Left lung (tissue), 14 donors: ENCODE measurements at places on chromosomes 1 and 21. TPM values are rescaled to one million over a fixed set of nuclear protein-coding genes. Genes with fewer than 3 reads are reported as not detected.
A peak's percentile ranks its signal among the peaks of the same experiment; 100 is the strongest.

NPR1 gene
- 45.2 TPM for total RNA-seq

CCDC181 gene
- total RNA-seq = 1.5 TPM

- no peak overlapping the region for H3K27ac ChIP-seq
- H3K4me3 ChIP-seq = no peak overlapping the region
- no peak for DNase-seq
- H3K27me3 ChIP-seq = no peaks in the 10 kb centered on the region
Observed at GRCh38 chr1:204295671-204296070, 64.1 kb downstream of the PLEKHA6 start.

DNA sequence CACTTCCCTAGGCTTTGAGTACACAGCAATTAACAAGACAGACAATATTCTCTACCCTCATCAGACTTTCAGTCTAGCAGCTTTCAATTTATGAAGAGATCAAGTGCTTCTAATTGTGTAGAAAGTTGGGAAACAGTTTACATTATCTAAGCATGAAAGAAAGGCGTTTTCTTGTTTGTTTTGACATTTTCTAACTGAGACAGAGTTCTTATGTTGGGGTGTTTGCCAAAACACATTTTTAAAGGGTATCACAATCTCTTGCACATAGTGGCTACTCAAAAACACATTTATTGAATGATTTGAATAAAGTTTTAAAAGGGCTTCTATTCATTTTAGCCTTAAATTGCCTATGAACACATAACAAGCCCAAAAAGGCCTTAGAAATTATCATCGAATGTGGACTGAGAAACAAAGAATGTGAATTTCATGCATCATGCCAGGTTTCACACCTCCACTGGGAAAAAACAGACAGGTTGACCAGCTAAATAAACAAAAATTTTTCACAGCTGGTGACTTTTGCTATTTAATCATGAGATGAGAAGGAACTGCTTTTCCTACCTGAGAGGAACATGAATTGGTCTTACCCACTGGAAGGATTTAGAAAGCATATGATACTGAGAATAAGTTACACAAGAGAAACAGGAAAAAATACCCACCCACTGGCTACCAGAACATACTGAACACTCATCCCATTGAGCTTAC, 394.5 kb upstream of the PKN2 start:
- no peaks in the 10 kb centered on the region for H3K36me3 ChIP-seq
- H3K27ac ChIP-seq = no peak overlapping the region
- no peaks in the 10 kb centered on the region for H3K4me1 ChIP-seq
- H3K4me3 ChIP-seq = no peak overlapping the region
- H3K27me3 ChIP-seq = no peaks in the 10 kb centered on the region

GRCh38 chr21:44286716-44287632, 1.3 kb downstream of the AIRE start:
- no peak overlapping the region for H3K4me3 ChIP-seq
- no peak overlapping the region for H3K27ac ChIP-seq
- H3K36me3 ChIP-seq = no peaks in the 10 kb centered on the region
- peaks cover 7% of the 10 kb centered on the region for H3K27me3 ChIP-seq
- peak; percentile 74 for DNase-seq
- H3K4me1 ChIP-seq = no peaks in the 10 kb centered on the region

GRCh38 chr1:235011599-235012435, 116.8 kb downstream of the TOMM20 start:
- H3K27me3 ChIP-seq = no peaks in the 10 kb centered on the region
- no peaks in the 10 kb centered on the region for H3K4me1 ChIP-seq
- H3K27ac ChIP-seq = peak overlapping the region; percentile 71
- no peaks in the 10 kb centered on the region for H3K36me3 ChIP-seq
- H3K4me3 ChIP-seq = no peak overlapping the region

GRCh38 chr1:161048949-161049722, 3.4 kb upstream of the USF1 start:
- H3K27ac ChIP-seq = no peak overlapping the region
- H3K27me3 ChIP-seq = no peaks in the 10 kb centered on the region
- peaks cover 7% of the 10 kb centered on the region for H3K4me1 ChIP-seq
- peaks cover 63% of the 10 kb centered on the region for H3K36me3 ChIP-seq

DNA sequence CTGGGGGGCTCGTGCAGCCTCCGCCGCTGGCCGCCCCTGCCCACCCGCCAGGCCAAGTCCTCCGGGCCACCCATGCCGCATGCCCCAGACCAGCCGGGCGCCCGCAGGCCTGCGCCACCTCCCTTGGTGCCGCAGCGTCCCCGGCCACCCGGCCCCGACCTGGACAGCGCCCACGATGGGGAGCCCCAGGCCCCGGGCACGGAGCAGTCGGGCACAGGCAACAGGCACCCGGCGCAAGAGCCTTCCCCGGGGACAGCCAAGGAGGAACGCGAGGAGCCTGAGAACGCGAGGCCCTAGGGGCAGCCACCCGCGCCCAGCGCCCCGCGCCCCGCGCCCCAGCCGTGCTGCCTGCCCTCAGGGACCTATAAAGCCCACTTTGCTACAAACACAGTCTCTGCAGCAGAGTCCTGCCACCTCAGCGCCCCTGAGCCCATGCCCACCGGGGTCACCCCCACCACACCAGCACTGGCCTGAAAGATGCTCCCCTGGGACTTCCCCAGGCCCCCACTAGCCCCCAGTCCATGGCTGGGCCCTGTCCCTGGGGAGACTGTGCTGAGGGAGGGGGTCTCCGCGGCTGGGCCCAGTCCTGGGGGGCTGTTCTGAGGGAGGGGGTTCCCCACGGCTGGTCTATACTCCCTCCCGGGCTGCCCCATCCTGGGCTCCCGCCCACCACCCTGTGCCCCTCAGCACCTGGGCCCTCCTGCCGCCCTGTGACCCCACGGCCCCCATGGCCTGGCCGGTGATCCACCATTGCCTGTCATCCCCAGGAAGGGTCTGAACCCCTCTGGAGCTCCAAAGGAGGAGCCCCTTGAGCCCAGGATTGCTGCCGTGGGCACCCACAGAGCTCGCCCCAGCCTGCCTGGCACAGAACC, 8.6 kb downstream of the TNFRSF18 start:
- H3K4me1 ChIP-seq = no peaks in the 10 kb centered on the region
- H3K36me3 ChIP-seq = no peaks in the 10 kb centered on the region
- no peak for DNase-seq
- H3K27me3 ChIP-seq = peaks cover 40% of the 10 kb centered on the region
- no peak overlapping the region for H3K4me3 ChIP-seq

DNA sequence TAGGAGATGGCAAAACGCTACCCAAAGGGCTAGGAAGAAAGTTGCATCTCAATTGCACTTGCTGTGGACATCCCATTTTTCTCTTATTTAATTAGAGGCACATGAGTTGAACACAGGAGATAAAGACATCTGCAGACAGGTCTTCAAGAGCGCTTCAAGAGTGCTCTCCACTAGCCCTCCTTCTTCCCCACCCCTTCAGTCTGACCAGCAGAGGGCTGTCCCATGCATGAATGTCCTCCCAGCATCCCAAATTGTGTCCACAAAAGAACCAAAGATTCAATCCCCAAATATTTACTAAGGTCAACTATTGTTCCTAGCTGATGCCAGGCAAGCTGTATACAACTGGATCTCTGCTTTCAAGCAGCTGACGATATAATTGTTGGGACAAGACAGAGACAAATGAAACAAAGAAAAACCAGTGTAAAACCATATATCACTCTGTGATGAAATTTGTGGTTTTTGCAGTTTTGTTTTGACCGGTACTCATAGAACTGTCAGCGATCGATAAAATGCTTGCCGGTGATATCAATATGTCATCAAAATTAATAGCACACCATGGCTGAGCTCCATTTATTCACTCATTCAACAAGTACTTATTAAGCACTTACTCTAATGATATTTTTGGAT, 174.2 kb downstream of the TNR start:
- H3K4me3 ChIP-seq = no peak overlapping the region
- no peak overlapping the region for H3K27ac ChIP-seq
- no peaks in the 10 kb centered on the region for H3K36me3 ChIP-seq
- H3K27me3 ChIP-seq = no peaks in the 10 kb centered on the region
- DNase-seq = no peak

DNA sequence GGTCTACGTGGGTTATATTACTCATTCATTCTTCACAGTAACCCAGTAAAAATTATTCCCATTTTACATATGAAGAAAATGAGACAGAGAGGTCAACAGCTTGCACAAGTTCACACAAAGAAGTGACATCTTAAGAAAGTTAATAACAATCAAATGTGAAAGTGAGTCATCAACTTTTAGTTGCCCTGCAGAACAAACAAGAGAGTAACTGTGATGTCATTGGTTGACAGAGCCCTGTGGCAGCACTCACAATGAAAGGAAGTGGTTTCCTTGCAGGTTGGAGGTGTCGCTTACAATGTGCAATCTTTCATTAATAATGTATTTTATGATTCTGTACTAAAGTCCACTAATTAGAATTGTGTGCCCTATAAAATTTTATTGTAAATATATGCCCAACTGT, 369.6 kb downstream of the RYR2 start:
- DNase-seq = no peak
- no peaks in the 10 kb centered on the region for H3K36me3 ChIP-seq
- no peak overlapping the region for H3K4me3 ChIP-seq
- no peak overlapping the region for H3K27ac ChIP-seq

DNA sequence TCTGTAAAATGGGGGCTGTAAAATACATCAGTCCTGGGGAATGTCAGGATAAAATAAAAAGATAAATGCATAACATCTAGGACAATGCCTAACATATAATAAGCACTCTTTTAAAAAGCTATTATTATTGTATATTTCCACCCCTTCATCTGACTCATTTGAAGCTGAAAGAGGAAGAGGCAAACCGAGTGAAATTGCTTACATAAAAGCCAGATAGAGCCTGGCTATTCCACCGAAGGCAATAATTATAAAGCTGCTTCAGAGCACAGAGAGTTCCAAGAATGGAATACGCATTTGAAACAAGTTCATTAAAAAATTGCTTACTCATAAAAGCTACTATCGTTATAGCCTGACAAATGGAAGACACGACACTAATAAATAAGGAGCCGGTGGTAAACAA, 186.1 kb upstream of the CAMK1G start:
- H3K4me3 ChIP-seq = no peak overlapping the region
- DNase-seq = no peak
- peaks cover 21% of the 10 kb centered on the region for H3K4me1 ChIP-seq
- H3K36me3 ChIP-seq = no peaks in the 10 kb centered on the region
- H3K27ac ChIP-seq = no peak overlapping the region
